ENCODE measurements at places on chromosomes 12 and 14.

- no peak for DNase-seq
Observed at GRCh38 chr14:100733152-100733850, 6.6 kb downstream of the DLK1 start.

DNA sequence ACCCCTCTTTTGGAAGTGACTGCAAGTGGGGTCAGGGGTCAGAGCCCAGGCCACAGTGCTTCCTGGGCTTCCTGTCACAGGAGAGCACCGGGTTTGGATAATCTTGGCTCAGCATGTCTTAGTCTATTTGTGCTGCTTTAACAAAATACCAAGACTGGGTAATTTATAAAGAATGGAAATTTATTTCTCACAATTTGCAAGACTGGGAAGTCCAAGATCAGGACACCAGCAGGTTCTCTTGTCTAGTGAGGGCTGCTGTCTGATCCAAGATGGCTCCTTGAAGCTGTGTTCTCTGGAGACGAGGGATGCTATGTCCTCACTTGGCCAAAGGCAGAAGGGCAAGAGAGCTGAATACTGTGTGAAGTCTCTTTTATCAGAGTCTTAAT is 74.1 kb downstream of the RIN3 start:
- DNase-seq = no peak

DNA sequence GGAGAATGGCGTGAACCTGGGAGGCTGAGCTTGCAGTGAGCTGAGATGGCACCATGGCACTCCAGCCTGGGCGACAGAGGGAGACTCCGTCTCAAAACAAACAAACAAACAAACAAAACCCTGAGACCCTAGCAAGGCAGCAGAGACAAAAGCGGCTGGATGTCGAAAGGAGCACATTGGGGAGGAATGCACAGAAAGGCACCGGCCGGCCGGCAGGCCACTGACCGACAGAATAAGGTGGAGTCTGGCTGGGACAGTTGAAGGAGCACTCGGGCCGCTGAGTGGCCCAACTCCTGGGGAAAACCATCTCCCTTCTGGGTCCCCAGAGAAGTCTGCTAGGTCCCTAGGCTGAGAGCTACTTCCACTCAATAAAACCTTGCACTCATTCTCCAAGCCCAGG is 256.2 kb downstream of the KIF21A start:
- no peak for DNase-seq

DNA sequence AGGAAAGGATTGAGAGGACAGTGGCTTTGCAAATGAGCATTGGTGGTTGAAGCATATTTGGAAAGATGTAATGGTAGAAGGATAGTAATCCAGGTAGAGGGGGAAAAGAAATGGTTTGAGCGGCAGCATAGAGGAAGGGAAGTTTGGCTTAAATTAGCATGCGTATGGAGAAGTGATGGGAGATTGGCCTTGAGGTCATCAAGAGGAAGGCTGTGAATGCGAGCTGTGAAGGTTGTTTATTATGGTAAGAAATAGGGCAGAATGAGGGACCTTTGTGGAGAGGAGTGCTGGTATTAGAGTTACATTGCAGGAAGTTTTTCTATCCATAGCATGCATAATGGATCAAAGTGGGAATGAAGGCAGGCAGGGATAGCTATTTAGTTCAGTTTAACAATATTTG is 162.1 kb downstream of the TMTC2 start:
- no peak for DNase-seq

- DNase-seq = no peak
Observed at GRCh38 chr12:108356835-108357806, 18.0 kb upstream of the CMKLR1 start.

DNA sequence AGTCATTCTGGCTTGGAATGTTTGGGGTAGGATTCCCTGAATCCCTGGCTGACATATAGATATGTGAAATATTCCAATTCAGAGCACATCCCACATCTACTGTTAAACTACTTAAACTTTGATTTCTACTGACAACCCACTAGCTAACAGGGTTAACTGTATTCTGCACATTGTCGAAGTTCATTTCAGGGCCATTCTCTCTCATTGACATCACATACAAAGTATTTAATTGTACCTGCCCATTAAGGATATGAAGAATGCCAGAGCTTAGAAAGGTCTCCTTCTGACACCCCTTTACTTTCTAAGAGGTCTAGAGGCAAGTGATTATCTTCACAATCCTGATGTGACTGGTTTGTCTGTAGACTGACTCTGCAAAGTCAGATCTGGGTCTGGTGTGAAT is 2.8 kb upstream of the DCN start:
- DNase-seq = no peak

DNA sequence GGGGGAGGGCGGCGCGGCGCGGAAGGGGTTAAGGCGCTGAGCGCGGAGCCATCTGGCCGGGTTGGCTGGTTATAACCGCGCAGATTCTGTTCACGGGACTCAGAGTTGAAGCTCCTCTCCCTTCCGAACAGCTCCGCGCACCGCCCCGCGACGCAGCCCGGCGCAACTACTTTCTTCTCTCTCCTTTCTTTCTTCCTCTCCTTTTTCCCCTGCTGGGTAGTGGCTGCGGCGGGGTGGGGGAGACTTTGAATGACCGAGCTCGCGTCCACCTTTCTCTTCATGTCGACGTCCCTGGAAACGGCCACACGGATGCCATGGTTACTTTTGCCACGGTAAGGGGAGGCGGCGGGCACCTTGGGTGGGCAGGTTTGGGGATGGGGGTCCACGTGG is at the start of gene NTF3:
Gene NTF3 (plus strand): TSS at position 98 of the 390 bp plus-strand sequence. CDS start 217 bp downstream, at position 315.
- DNase-seq = no peak

GRCh38 chr14:101098641-101099040 is 195.1 kb upstream of the RTL1 start:
- peak; percentile 98 for DNase-seq

- DNase-seq = no peak
Observed at GRCh38 chr12:68428724-68429501, 96.8 kb upstream of the MDM1 start.

DNA sequence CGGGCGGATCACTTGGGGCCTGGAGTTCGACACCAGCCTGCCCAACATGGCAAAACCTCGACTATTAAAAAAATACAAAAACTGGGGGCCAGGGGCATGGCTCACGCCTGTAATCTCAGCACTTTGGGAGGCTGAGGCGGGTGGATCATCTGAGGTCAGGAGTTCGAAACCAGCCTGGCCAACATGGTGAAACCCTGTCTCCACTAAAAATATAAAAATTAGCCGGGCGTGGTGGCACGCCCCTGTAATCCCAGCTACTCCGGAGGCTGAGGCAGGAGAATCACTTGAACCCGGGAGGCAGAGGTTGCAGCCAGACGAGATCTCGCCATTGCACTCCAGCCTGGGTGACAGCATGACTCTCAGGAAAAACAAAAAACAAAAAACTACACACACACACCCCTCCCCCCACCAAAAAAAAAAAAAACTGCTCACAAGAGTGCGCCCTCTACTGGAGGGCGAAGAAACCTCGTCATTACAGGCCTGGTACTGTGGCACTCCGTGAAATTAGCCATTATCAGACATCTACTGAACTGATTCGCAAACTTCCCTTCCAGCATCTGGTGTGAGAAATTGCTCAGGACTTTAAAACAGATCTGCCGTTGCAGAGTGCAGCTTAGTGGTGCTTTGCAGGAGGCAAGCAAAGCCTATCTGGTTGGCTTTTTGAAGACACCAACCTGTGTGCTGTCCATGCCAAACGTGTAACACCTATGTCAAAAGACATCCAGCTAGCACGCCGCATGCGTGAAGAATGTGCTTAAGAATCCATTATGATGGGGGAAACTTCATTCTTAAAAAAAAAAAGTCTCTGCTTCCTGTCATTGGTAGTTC is 7.7 kb downstream of the PPP1R3E start:
- peak; percentile 55 for DNase-seq

GRCh38 chr14:90368946-90369721 is 27.7 kb upstream of the CALM1 start:
- peak; percentile 25 for DNase-seq

- DNase-seq = no peak
Observed at GRCh38 chr12:131034631-131035244, 81.0 kb downstream of the ADGRD1 start.

DNA sequence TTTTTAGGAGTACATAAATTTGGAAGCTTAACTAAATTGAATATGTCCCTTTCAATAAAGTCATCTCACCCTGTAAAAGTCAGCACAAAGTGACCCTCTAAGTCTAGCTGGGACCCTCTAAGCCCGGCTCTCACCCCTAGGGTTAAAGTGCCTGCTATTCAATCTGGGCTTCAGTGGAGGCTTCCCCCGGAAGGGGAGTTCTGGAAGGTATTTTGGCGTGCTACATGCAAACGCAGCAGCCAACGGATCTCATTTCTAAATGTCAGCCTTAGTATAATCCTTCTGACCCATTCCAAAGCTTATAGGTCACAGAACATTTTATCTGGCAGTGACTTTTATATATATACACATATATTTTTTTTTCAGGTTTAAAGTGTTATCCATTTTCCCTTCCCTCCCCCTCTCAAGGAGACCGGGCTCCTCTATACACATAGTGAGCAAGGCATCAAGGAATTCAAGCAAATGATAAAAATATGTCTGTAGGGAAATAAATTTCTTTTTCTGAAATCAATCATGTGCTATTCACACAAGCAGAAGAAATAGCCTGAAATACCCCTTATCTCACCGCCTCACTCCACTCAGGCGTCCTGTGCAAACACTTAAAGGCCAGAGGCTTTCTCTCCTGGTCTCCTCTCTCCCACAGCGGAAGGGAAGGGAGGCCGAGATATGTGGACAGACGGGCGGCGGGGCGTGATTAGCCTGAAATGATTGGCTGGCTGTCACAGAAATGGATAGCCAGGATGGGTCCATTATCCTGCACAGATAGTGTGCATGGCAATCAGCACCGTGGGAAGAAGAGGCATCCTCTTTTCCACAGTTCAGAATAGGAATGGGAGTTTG is 301.7 kb downstream of the GALC start:
- no peak for DNase-seq

GRCh38 chr12:26277506-26278246 is 82.3 kb downstream of the SSPN start:
- DNase-seq = no peak

DNA sequence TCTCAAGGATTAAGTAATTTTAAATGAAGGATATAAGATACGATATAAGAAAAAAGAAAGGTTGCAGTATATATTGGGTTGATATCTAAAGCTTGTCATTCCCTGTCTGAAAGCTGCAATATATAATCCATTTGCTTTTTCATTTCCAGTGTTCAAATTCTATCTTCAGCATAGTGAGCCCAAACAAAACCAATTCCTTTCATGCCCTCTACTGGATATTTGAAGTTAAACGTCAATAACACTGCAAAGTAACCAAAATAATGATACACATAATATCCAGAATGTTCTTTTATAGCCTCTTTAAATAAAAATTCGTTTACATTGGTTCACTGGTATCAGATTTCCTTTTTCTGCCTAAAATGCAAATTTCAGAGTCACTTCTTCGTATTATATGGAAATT is 64.5 kb upstream of the DAAM1 start:
- DNase-seq = no peak

GRCh38 chr12:120826335-120826734 is 77.8 kb downstream of the SPPL3 start:
- no peak for DNase-seq

All from endothelial cell of umbilical vein (primary cell).